ENCODE measurements at places on chromosomes 7 and 10.

GRCh38 chr10:7707858-7708622 is 4.9 kb downstream of the ITIH2 start:
- DNase-seq, result no peak

DNA sequence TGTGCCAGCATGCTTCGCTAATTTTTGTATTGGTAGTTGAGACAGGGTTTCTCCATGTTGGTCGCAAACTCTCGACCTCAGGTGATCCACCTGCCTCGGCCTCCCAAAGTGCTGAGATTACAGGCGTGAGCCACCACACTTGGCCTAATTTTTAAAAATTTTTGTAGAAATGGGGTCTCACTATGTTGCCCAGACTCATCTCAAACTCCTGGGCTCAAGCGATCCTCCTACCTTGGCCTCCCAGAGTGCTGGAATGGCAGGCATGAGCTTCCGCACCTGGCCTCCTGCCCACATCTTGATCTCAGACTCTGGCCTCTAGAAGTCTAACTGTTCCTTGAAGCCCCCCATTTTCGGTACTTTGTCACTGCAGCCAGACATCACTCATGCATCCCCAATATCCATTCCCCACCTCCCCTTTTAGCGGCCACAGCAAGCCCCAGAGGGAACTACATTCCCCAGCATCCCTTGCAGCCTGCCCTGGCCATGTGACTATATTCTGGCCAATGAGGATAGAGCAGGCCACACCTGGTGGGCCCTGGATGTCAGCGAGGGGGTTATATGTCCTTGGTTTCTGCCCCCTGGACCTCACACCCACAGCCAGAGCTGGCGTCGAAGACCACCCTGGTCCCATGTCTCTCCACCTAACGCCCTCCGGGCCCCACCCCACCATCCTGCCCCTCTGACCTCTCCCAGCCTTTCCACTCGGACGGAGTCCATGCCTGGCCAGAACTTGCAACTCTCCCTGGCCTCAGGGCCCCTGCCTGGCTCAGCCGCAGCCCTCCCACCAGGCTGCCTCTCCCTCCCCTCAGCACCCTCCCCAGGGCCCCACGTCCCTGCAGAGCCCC is 33.8 kb downstream of the MICALL2 start:
- no peak for DNase-seq

DNA sequence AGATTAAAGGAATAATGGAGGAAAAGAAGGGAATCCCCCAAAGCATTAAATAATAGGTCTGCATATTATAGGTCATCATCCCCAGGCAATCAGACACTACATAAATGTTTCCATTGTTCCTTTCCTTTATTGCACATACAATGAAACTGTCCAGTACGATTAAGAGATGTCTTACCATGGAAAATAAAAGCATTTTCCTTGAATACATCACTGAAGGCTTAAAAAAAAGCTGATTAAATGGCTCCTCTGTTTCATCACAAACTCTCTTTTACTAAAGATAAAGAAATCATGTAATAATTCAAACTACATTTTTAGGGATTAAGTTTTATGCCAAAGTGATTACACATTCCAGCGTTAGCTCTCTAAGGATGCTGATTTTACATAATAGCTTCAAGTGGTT is 316.0 kb downstream of the AGMO start:
- no peak for DNase-seq

DNA sequence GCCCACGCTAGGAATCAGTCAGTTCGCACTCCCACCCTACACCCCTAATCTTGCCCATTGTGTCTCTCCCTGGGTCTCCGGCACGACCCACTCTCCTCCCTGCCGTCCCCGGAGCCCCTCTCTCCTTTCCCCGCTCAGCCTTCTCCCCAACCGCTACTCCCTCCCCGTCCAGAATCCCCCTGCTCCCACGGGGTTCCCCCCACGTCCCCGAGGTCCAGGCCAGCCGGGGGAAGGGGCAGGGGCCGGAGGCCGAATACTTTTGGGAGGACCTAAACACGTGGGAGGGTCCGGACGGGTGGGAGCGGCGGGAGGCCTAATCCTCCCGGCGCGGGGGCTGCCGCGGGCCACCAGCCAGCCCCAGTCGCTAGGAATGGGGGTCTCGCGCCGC is 560 bp downstream of the RARRES2 start:
- DNase-seq, result no peak
